ENCODE measurements at places on chromosomes 16 and 17. TPM values are rescaled to one million over a fixed set of nuclear protein-coding genes. Genes with fewer than 3 reads are reported as not detected.

DNA sequence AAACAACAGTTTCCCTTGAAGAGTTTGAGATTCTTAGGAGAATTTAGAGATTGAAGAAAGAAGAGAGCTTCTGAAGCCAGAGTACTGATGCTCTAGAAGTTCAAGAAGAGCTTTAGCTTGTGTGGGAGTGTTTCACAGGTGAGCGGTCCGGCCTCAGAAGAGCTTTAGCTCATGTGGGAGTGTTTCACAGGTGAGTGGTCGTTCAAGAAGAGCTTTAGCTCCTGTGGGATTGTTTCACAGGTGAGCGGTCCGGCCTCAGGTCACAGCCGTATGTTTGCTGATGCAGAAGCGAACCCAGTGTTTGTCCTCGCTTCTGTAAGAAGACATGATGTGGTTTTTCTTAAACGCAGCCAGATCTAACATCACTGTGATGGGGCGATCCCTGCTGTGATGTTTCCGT, 76.4 kb downstream of the SEC14L1 start:
- ATAC-seq: no peak

GRCh38 chr16:47057630-47057993, 84.1 kb upstream of the DNAJA2 start:
- ATAC-seq: no peak

DNA sequence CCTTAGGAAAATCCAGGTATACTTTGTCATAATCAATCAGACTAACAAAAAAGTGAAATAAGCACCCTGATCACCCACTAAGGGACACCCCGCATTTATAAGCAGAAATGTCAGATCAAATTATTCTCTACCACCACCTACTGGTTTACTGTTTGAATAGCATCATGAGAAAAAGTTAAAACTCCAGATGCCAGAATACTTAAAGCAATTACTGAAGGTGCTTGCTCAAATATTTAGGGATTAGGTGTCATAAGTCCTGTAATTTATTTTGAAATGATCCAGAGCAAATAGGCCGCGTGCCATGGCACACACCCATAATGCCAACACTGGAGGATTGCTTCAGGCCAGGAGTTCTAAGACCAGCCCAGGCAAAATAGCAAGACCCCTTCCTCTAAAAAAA, 2.3 kb downstream of the TOP2A start:
- ATAC-seq: no peak

DNA sequence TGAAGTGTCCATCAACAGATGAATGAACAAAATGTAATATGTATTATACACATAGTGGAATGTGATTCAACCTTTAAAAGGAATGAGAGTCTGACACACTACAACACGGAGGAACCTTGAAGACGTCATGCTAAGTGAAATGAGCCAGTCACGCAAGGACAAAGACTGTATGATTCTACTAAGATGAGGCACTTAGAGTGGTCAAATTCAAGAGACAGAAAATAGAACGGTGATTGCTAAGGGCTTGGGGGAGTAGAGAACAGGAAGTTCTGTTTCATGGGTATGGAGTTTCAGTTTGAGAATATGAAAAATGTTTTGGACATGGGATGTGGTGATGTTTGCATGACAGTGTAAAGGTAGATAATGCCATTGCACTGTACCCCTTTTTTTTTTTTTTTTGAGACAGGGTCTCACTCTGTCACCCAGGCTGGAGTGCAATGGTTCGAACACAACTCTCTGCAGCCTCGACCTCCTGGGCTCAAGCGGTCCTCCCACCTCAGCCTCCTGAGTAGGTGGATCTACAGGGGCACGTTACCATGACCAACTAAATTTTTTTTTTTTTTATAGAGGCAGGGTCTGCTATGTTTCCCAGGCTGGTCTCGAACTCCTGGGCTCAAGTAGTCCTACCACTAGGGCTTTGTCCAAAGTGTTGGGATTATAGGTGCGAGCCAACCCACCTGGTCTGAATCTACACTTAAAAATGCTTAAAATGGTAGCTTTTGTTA, 2.9 kb upstream of the CCDC102A start:
- ATAC-seq: no peak

Gene CCL16
- not detected for total RNA-seq

Gene FOXO3B
- total RNA-seq: 12.0 TPM

Measured in gastroesophageal sphincter (tissue), 4 donors.